RKO (cell line): ENCODE measurements at places on chromosomes 16 and 17.

DNA sequence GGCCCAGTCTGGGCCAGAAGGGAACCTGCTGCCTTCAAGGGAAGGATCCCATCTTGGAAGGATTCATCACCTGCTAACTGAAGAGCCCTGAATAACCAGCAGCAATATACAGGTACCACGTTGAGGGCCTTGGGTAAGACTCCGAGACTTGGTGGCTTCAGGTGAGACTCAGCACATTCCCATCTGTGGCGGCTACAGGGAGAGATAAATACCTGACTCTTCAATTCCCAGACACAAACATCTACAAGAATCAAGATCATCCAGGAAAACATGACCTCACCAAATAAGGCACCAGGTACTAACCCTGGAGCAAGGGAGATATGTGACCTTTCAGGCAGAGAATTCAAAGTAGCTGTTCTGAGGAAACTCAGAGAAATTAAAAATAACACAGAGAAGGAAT is 99.5 kb downstream of the DYNLRB2 start:
- no peak for DNase-seq

DNA sequence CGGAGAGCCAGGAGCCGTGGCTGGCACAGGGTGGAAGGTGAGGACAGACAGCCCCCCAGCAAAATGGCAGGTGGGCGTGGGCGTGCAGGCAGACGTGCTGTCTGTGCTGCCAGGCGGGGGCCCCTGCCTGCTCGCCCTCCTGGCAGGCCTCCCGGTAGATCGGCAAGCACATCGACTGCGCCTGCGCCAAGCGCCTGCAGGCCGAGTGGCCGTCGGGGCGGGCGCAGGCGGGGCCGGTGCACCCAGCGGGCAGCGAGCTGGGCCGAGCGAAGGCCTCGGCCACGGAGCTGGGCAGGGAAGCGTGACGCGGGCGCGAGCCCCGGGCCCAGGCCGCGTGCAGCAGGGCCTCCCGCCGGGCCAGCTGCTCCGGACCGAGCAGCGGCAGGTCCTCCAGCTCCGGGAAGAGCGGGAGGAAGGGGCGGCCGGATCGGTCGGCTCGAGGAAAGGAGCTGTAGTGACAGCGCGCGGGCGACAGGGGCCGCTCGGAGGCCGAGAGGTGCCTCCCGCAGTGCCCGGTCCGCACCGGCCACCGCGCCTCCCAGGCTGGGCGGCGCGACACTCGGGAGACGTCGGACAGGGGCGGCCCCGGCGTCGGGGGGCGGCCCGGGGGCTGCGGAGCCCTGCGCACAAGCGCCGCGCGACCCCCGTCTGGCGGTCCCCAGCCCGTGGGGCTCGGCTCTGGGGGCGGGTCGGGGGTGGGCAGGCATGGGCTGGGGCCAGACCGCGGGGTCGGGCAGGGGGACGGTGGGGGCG is 16.9 kb downstream of the GRIN2C start:
- DNase-seq, result no peak

DNA sequence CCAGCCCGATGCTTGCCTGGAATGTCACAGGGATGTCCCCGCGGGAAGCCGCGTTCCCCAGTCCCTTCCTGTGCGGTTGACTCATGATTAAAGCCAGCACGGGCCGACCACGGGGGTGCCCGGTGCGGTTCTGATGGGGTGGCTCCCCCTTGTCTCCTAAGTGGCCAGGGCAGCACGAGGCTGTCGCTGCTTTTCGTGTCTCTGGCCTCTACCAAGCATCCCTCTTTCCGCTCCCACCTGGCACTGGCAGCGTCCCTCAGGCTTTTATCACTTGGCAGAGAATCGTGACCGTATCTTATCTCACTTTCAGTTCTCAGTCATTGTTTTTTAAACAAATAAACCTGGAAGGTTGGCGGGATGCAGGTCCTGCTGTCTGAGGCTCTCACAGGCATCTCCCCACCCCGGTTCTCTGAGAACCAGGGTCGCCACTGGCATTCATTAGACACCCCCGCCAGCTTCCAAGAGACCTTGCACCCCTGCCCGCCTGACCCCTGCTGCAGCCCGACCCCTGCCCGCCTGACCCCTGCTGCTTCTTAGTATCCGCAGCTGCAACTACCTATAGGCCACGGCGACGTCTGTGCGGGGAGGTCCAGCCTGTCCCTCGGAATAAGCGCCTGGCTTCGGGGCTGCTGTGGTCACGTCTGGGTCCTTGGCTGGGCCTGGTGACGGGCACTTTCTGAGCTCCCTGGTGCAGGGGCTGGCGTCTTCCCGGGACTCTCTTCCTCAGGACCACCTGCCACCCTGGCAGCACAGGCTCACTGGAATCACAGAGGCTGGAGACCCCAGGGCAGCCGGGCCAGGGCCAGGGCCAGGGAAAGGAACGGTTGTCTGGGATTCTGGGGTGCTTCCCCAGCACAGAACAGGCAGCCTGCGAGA is 7.5 kb downstream of the C1QTNF8 start:
- DNase-seq, result no peak

DNA sequence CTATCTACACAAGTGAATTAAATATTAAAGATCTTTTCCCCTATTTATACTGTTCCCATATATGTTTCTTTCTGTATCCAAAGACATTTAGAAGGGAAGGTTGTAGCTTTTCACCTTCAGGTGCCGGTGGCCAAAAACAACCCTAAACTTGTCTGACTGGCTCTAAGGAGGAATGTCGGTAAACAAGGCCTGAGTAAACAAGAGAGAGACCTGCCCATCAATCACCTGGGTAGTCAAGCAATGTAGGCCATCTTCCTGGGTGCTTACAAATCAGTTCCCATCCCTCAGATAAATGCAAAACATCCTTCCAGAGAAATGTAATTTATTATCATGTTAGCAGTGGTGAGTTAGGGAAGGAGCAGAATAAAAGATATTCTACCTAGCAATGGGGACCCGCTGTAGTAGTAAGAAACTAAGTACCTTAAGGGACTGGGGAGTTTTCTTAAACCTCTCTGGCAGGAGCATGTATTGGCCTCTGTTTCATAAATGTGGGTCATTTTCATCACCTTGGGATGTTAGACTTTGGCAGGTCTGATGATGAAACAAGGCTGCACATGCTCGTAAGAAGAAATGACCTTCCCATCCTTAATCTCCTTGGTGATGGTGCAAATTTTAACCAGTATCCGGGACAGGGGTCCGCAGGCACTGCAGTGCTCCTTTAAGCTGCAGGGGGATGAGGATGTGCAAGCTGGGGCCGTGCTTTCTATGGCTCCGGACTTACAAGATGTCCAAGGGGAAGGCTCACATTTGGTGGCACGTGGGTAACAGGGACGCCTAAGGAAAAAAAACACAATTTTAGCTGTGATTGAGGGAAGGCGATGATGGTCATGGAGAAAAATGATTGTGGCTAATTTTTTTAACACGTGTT is 8.4 kb downstream of the KRT39 start:
- DNase-seq, result no peak

GRCh38 chr16:58451265-58451689 is 48.7 kb upstream of the NDRG4 start:
- DNase-seq, result no peak

DNA sequence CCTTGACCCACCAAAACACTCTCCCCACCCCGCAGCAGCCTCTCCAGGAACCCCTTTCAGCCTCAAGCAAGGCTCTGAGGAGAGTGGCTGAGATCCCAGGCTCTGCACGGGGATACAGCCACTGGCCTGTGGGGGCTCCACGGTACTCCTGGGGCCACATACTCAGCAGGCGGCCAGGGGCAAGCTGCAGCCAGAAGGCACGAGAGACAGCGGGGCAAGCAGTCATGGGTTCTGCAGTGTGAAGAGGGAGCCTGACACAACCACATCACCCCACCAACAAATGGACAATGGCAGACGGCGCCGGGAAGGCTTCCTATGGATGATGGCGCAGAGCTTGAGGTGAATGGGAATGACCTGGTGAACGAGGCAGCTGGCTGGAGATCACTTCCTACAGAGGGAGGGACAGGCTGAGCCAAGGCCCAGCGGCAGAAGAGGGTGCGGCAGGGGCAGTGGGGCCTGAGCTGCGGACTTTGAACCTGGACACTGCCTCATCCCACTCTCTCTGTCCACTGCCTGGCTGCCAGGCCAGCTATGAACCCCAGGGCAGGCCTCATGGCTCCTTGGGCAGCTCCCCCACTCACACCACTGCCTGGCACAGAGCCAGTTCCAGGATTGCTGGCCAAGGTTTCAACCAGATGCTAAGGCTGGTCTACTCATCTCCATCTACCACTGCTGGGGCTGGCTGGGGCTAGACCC is 10.8 kb upstream of the BCAR1 start:
- no peak for DNase-seq

DNA sequence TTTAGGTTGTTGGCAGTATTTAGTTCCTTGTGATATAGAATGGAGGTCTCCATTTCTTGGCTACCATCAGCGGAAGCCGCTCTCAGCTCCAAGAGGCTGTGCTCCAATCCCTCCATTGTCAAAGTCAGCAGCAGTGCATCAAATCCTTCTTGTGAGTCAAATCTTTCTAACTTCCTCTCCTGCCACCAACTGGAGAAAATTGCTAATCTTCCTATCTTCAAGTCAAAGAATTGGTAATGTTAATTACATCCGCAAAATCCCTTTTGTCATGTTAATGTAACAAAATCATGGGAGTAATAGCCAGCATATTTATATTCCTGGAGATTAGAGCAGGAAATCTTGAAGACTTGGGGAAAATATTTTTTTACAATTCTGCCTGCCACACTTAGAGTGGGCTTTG is 436.4 kb upstream of the DYNLRB2 start:
- no peak for DNase-seq

DNA sequence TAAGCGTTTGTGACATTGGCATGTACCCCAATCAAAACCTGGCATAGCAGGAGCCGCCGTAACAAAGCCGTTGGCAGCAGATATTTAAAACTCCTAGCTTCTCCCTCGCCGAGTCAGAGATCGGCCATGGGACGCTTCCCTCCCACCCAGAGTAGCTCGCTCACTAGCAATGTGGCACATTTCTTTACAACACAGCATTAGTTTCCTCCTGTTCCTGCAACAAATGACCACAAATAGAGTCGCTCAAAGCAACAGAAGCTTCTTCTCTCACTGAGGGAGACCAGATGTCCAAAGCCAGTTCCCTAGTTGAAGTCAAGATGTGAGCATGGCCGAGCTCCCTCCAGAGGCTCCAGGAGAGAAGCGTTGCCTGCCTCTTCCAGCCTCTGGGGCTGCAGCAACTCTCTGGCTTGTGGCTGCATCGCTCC is 106.7 kb downstream of the RBFOX3 start:
- no peak for DNase-seq

DNA sequence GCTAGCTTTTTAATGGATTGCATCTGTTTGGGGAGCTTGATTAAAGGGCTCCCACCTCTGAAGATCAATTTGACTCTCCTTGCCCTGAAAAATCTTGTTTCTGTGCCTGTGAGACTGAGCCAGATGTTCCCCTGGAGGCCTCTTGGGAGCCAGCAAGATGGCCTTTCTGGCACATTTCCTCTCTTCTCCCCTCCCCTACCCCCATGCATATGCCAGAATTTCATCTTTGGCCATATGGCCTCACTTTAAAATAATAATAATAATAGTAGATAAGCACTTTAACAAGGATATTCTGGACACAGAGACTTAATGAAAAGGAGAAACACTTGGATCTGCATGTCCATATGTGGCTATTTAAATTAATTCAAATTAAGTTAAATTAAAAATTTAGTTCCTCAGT is 144.1 kb upstream of the CES5A start:
- DNase-seq, result no peak

DNA sequence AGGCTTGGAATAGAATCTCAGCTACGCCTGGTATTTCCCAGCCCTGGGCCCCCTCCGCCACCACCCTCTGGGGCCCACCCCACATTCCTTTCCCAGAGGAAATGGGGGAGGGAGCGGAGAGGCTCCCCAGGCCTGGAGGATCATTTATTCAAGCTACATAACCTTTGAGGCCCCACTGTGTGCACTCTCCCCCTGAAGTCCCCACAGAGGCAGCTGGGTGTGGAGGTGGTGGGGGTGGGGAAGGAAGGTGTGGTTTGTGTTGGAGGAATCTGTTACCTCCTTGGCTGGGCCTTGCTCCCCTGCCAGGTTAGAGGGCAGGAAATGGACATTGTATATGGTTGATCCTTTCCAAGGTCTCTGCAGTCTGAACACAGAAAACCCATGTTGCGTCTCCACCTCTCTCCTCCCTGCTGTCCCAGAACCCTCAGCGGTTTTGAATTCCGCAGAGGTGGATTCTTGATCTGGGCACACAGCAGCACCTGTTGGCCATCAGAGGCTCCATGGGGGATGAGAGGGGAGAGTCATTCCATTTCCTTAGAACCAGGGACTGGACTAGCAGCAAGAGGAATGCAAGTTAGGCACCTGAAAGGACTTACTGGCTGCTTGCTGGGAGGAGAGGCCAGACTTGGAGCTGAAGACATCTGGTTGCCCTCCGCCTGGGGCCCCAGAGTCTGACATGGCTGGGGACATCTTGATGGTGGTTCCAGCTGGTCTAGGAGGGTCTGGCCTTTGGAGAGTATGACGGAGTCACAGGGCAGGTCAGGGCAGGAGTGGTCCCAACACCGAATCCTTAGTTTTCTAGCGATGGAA is 23.0 kb downstream of the ARHGAP23 start:
- no peak for DNase-seq

DNA sequence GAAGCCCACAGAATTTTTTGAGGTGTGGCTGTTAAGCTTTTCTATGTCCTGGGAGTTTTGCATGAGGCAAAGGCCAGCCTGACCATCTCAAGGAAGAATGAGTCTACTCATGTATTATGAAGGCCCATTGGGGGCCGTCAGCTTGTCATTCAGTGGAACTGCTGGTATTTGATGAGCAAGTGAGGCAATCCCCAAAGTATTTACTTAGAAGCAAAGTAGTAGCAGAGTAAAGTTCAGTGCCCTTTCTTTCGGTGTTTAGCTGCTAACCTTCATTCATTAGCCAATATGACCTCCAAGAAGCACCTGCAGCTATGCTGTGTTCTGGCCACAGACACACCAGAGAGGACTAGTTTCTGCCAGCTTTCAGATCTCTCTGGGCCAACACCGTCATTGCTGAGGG is 80.2 kb downstream of the RPA1 start:
- DNase-seq, result no peak
